RCC 7860 (cell line): ENCODE measurements at places on chromosomes 3 and 15.

GRCh38 chr3:182843478-182843877 lies 50.2 kb downstream of the ATP11B start:
- DNase-seq: no peak

- no peak for DNase-seq
These were observed 234.7 kb upstream of the CTDSPL start for GRCh38 chr3:37626736-37627565.

GRCh38 chr3:124149081-124149480 lies 157.2 kb upstream of the ROPN1 start:
- no peak for DNase-seq

- peak; percentile 95 for DNase-seq
These were observed 38.1 kb upstream of the LEKR1 start for GRCh38 chr3:156787926-156788663.

DNA sequence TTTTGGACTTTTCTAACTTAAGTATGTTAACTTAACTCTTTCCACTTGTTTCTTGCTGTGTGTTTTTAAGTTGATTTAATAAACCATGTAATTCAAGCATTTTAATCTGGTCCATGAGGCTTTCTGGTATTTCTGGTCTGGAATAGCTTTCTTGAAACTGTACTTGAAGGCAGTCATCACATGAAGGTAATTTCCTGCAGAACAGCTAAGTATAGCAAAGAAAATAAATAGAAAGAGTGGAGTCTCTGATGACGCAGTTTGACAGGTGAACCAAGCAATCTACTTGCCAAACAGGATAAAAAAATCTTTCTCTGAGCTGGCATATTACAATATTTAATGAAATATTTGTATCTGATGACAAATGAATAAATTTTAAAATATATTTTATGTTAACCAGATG lies 74.9 kb downstream of the BTLA start:
- DNase-seq: no peak

DNA sequence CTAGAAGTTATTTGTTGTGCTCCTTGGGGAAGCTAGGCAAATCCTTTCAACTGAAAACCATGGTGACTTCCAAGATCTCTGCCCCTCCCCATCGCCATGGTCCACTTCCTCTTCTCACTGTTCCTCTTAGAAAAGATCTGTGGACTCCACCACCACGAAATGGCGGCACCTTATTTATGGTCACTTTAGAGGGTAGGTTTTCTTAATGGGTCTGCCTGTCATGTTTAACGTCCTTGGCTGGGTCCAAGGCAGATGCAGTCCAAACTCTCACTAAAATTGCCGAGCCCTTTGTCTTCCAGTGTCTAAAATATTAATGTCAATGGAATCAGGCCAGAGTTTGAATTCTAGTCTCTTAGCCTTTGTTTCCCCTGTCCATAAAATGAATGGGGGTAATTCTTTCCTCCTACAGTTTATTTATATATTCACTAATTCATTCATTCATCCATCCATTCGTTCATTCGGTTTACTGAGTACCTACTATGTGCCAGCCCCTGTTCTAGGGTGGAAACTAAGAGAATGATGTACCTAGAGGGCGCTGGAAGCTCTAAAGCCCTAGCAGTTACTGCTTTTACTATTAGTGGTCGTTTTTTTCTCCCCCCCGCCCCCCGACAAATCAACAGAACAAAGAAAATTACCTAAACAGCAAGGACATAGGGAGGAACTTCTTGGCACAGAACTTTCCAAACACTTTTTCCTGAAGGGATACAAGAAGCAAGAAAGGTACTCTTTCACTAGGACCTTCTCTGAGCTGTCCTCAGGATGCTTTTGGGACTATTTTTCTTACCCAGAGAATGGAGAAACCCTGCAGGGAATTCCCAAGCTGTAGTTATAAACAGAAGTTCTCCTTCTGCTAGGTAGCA lies 657 bp downstream of the PATL2 start:
- DNase-seq: peak; percentile 11

- DNase-seq: peak; percentile 71
These were observed 34.3 kb downstream of the ZMAT3 start for GRCh38 chr3:179037351-179037750.

- DNase-seq: no peak
These were observed 80.9 kb downstream of the STT3B start for GRCh38 chr3:31613654-31614053.

- no peak for DNase-seq
These were observed 46.9 kb upstream of the DIPK2A start for GRCh38 chr3:143924522-143925285.

GRCh38 chr3:11570251-11570650 lies 73.5 kb downstream of the VGLL4 start:
- DNase-seq: no peak

GRCh38 chr3:55296791-55297190 lies 190.3 kb downstream of the WNT5A start:
- no peak for DNase-seq

DNA sequence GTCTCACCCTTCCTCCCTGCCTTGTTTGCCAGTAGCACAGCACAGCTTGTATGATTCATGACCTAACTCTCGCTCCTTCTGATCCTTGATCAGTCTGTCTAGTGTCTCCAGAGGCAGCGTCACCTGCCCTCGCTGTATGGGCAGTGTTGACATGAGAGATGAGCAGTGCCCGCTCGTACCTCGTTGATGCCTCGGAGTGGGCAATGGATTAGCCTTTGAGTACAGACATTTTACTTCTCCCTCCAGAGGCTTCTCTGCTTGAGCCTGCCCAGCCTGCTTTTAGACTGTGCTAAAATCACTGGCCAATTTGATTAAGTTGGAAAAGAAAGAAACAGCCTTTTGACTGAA lies 569.0 kb downstream of the NTRK3 start:
- no peak for DNase-seq

DNA sequence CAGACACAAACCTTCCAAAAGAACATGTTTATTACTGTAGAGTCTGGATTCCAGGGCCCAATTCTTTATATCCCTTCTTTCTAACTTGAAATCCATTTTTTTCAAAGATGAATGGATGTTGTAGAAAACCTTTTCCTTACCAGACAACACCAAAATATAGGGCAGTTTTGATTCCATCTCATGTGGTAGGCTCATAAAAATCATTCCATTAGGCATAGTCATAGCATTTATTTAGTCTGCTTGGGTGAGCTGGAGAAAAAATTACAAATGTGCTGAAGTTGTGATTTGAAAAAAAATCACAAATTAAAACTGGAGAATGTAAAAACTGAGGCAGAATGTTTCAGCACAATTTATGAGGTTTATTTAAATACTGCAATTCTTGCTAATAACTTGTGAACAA lies 199.3 kb upstream of the TBC1D5 start:
- DNase-seq: no peak

DNA sequence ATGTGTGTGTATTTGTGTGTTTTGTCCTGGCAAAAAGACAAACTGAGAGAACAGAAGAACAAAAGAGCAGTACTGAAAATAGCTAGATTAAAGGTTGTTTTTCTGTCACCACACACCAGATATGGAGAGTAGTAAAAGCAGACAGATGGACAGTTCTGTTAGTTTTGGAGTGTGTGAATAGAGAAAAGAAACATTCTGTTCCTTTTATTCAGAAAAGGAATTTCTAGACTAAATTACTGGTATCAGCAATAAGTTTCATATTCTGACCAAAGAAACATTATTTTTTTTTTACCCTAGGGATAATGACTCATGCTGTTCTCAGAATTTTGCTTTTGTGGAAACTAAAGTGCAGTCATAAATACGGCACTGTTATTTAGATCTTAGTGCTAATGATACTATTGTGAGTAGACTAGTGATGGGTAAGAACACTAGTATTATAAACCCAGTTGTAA lies 32.9 kb downstream of the PIK3CA start:
- DNase-seq: no peak

- DNase-seq: no peak
These were observed 107.9 kb upstream of the DLG1 start for GRCh38 chr3:197406266-197406665.

DNA sequence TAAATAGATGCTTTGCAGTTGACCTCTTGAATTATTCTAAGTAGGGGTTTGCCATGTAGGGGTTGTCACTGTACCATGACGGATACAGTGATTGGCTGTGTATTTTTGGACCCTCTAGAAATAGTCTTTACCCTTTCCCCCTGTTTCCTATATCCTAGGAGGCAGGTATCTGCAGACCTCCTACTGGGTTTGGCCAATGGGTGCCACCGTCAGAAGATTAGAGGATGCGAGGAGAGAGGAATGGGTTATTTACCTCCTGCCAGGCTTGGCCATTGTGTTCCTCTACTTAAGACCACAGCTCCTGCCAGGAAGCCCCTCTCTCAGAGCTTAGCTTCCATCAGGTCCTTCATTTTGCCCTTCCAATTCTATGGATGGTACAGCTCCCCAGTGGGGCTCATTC lies 40.2 kb upstream of the CLRN1 start:
- DNase-seq: no peak

- DNase-seq: no peak
These were observed 326.5 kb upstream of the ZNF717 start for GRCh38 chr3:76111808-76112207.

DNA sequence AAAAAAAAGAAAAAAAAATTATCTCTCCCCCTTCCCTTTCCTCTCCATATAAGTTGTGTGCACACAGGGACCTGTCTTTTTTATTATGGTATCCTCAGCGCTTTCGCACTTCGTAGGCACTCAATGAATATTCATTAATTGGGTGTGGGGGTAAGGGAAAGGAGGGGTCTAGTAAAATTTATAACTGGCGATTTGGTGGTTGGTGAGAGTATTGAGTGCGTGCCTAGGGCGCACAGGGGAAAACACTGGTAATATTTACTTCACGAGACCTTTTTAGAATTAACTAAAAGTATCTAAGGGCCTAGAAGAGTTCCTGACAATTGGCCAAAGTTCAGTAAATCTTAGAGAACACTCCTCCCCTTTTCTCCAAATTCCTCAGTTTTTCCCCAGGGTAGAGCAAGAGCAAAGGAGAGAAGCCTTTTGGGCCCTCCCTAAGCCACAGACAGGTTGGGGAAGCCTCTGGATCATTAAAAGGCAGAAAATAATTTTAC lies 25.7 kb downstream of the TYRO3 start:
- DNase-seq: no peak

GRCh38 chr15:64067564-64068030 lies 21.3 kb upstream of the DAPK2 start:
- peak; percentile 29 for DNase-seq

DNA sequence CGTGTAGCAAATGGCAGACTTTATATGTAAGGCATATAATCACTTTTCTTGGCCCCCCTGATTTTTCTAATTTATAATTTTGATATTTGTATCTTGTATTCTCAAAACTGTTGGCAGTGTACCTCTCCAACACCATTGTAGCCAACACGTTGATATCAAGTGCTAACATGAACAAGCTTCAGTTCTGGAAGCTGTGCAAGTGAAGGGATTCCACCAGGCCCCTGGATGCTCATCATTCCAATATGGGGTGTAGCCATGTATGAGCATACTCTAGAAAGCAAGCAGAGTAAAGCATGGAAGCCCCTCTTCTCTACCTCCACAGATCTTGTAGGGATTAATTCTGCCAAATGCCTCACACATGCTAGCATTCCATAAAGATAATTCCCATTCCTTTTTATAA lies 211.3 kb downstream of the MYRIP start:
- no peak for DNase-seq

- no peak for DNase-seq
These were observed 13.3 kb upstream of the IQSEC1 start for GRCh38 chr3:13086531-13086981.

DNA sequence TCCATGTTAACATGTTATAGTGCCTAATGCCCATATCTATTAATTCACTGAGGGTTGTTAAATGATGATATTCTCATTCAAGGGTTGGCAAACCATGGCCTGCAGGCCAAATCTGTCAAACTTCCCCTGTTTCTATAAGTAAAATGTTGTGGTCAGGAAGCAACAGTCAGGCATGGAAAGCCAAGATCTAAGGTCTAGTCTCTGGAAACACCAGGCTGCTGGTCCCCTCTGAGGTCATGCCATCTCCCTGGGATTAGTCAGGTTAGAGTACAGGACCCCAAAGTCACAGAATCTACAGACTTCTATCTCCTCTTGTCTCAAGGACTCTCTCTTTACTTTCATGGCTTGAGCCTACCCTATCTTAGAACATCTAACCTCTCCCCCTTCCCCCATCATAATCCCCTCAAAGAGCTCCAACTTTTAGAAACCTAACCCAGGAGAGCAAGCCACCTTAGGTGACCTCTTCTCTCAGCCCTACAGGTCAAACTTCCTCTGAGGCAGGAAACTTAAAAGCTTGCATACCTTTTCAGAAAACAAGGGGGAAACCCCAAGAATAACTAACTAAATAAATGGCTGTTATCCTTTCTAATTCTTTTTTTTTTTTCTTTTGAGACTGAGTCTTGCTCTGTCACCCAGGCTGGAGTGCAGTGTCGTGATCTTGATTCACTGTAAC lies 15.3 kb upstream of the HERC1 start:
- no peak for DNase-seq

GRCh38 chr15:43953402-43953801 lies 126.6 kb downstream of the WDR76 start:
- DNase-seq: no peak

DNA sequence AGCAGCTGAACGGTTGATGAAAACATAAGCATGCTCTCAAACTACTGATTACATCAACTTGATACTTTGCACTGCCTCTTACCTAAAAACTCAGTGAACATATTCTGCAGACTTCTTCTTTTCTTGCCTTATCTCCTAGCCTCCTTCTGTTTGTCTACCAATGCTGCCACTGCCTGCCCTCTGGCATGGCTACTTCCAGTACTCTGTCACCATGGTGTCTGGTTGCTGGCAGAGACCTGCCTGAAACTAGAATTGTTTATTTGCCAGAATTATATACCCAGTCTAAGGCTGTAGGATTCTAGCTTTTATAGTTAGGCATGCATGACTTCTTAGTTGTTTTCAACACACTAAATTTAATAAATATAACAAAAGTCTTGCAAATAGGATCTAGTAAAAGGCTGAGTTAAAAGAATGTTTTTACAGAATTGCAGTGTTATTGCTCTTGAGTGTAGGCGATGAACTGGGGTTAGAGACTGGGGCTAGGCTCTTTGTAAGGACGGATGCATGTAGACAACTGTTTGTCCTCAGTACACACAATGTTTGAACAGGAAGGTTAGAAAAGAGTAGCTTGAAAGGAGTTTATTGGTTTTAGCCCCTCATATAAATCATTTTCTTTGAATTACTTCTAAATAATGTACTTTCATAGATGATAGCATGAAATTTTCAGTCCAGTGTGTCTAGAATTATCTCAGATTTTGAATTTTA lies 116.3 kb downstream of the KCNAB1 start:
- DNase-seq: no peak

- DNase-seq: no peak
These were observed 126.5 kb downstream of the DTWD1 start for GRCh38 chr15:49747340-49747739.

GRCh38 chr15:77417602-77418001 lies 2.3 kb downstream of the PEAK1 start:
- DNase-seq: no peak

GRCh38 chr3:15964605-15965442 lies 167.0 kb upstream of the ANKRD28 start:
- DNase-seq: peak; percentile 70

GRCh38 chr3:174408310-174408709 lies 450.8 kb upstream of the NAALADL2 start:
- DNase-seq: no peak

- peak; percentile 93 for DNase-seq
These were observed 479.4 kb downstream of the NTRK3 start for GRCh38 chr15:87777054-87777561.
